ENCODE measurements at places on chromosomes 4 and X.

DNA sequence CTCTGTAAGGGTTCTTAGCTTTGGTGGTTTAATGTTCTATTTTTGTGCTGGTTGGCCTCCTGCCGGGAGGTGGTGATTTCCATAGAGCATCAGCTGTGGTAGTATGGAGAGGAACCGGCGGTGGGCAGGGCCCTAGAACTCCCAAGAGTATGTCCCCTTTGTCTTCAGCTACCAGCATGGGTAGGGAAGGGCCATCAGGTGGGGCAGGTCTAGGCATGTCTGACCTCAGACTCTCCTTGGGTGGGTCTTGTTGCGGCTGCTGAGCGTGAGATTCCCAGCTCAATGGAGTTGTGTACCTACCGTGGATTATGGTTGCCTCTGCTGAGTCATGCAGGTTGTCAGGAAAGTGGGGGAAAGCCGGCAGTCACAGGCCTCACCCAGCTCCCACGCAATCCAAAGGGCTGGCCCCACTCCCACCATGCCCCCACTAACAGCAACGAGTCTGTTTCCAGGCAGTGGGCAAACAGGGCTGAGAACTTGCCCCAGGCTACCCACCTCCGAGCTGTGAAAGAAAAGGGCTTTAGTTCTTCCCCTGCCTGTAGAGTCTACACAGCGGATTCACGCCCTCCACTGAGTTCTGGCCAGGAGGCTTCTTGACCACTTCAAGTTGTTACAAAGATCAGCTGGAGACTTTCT lies 235.9 kb downstream of the RPA4 start:
- no peak for DNase-seq

DNA sequence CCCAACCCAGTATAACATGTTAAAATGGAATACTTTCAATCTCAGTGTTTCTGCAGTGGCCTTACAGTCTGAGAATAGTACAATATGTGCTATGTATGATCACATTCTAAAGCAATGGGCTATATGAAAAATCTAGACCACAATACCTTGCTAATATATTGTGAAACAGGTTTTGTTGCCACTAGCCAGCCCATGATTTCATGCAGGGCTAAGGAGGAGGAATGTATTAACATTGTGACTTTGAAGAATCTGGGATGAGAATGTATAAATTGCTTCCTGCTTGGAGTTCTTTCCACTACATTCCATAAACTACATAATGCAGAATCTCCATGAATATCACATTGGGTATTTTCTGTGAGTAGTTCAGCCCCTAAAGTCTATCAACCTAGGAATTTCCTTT lies 935.4 kb upstream of the GRIA3 start:
- no peak for DNase-seq

- no peak for DNase-seq
Measured at GRCh38 chr4:148268835-148269234, 173.4 kb downstream of the NR3C2 start.

DNA sequence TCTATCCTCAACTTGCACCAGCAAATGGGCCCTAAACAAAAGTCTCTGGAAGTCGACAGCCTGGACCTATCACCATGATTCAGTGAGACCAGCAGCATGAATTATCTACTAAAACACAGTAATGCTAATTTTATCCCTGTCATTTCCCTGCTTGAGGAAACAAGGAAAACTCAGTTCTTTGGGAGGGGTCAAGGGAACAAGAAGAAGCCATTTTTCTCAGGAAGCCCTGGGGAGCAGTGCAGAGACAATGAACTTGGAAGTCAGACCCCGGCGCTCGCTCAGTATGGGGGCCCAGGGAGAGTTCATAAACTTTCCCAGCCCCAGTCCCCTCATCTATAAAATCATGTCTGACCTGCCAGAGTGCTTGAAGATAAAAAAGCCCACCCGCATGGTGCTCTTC lies 50.4 kb downstream of the DCTD start:
- DNase-seq: no peak

- no peak for DNase-seq
Measured at GRCh38 chrX:17833954-17834353, 27.1 kb downstream of the RAI2 start.

DNA sequence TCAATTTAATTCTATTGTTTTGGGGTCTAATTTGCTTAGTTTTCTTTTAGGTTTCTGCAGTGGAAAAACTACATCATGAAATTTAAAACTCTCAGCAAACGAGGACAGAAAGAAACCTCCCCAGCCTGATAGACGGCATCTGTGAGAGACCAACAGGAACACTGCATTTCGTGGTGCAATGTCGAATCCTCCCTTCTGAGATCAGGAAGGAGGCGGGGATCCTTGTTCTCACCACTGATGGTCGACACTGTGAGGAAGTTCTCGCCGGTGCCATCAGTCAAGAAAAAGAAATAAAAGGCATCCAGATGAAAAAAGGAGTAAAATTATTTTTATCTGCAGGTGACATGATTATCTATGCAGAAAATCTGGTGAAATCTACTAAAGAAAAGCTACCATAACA lies 16.5 kb downstream of the GAK start:
- DNase-seq: no peak

GRCh38 chrX:133630362-133630761 lies 215.1 kb upstream of the GPC4 start:
- DNase-seq: no peak

- no peak for DNase-seq
Measured at GRCh38 chr4:88110826-88111225, 47.6 kb downstream of the ABCG2 start.

GRCh38 chrX:110741213-110741796 lies 54.3 kb downstream of the CHRDL1 start:
- no peak for DNase-seq

DNA sequence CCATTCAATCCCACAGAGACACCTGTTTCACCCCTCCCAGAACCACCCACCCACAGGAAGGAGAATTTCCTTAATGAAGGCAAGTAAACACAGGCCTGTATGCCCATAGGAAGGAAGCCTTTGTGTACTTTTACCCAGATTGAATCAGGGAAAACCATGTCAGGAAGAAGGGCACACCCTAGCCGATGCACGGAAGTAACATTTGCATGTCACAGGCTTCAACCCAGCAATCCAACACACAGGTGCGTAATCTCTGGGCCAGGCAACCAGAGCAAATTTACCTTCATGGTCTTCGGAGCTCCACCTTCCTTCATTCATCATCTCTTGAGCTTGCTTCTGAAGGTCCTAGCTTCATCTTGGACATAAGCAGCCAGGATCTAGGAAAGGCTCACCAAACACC lies 206.3 kb downstream of the SHROOM3 start:
- DNase-seq: no peak

DNA sequence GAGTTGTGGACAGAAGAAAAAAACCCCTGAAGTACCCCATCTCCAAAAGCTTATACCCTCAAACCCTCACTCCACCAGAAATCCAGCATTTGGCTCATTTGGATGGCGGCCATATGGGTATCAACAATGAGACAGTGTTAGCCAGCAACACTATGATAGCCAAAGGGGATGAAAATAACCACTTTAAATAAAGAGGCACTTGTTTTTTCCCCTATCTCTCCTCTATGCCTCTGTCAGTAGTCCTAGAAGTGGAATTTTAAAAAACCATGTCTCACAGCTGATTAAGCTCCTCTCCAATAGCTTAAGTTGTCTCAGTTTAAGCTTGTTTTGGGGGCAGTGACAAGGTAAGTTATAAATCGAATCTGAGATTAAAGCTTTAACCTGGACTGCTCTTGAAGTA lies 124.0 kb downstream of the MOSPD2 start:
- DNase-seq: no peak

- DNase-seq: no peak
Measured at GRCh38 chr4:2324891-2325290, 63.0 kb upstream of the MXD4 start.
